Breast epithelium (tissue), 4 donors: ENCODE measurements at places on chromosomes 3 and 15. TPM values are rescaled to one million over a fixed set of nuclear protein-coding genes. Genes with fewer than 3 reads are reported as not detected.

Gene ADCY5
- 10.1 TPM for total RNA-seq

Gene ANAPC13
- total RNA-seq: 68.3 TPM

Gene GOLGA6A
- 1.0 TPM for total RNA-seq

Gene FBXW12
- 0.66 TPM for total RNA-seq

Gene RPP25
- 13.1 TPM for total RNA-seq

Gene GASK1A
- total RNA-seq: 20.5 TPM

DNA sequence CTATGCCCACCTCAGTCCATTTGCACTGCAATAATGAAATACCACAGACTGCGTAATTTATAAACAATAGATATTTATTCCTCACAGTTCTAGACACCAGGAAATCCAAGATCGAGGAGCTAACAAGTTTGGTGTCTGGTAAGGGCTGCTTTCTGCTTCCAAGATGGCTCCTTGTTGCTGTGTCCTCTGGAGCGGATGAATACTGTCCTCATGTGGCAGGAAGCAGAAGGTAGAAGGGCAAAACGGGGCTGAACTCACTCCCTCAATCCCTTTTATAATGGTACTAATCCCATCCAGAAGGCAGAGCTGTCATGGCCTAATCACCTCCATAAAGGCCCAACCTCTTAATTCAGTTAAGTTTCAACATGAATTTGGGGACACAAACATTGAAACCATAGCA, 75.3 kb downstream of the P2RY1 start:
- no peak for DNase-seq

GRCh38 chr3:146130881-146131371, 30.1 kb downstream of the PLOD2 start:
- DNase-seq: no peak

- DNase-seq: no peak
Observed at GRCh38 chr3:72571638-72572114, 276.6 kb downstream of the SHQ1 start.

GRCh38 chr3:117246771-117247555, 537.4 kb downstream of the TUSC7 start:
- DNase-seq: no peak

DNA sequence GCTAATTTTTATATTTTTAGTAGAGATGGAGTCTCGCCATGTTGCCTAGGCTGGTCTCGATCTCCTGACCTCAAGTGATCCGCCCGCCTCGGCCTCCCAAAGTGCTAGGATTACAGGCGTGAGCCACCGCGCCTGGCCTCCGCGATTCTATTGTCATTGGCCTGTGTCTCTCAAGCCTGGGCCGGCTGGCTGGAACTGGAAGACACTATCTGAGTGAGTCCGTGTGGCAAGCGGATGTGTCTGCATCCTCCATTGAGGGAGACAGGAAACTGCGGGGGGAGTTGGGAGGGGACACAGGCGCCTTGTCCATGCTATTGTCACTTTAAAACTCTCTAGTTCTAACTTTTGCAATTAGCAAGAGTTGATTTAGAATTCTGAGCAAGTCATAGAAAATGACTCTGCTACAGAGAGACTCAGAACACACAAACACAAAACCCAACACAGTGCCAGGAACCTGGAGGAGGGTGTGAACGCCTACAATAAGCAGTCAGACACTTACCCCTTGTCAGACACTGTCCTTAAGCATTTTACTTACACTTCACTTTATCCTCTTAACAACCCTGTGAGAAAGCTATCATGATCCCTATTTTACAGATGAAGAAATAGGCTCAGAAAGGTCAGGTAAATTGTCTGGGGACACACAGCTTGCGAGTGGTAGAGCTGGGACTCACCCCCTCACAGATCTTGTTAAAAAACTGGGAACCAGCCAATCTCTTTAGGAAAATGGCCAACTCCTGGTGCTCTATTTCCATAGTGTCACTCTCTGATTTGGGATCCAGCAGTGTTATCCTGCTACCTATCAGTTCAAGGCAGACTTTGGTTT, 38.7 kb downstream of the ANP32A start:
- DNase-seq: no peak

GRCh38 chr3:114697401-114697800, 403.6 kb downstream of the TIGIT start:
- no peak for DNase-seq

DNA sequence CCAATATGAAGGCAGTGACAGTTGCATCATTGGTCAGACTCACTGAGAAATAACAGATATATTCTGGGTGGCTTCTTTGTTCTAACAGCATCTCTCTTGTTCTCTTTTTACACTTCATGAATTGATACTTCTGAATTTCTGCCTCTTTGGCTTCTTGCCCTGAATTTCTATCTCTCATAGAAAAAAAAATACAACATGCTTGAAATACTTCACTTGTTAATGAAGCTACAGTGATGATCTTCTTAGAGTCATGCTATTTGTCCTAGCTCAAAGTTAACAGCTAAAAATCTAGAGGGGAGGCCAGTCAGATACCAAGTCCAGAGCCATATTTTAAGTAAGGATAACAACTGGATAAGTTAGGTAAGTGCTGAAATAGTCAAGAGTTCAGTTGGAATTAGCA, 597.2 kb upstream of the AGTR1 start:
- DNase-seq: no peak

DNA sequence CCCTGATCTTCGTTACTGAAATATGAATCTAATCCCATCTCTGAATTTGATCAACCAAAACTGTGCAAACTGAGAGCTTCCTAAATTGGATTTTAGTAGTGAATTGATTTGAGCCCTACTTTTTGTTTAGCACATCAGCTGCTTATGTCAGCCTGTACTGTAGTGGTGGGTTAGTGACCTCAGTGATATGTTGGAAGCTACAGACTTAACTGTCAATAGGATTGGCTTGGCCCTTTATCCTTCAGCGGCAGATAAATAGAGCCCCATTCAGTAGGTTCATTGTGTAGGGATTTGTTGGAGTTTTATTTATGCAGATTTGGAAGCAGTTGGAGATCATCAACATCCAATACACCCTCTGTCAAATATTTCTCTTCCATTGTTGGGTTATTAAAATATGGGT, 409.7 kb downstream of the SOX2 start:
- DNase-seq: no peak

DNA sequence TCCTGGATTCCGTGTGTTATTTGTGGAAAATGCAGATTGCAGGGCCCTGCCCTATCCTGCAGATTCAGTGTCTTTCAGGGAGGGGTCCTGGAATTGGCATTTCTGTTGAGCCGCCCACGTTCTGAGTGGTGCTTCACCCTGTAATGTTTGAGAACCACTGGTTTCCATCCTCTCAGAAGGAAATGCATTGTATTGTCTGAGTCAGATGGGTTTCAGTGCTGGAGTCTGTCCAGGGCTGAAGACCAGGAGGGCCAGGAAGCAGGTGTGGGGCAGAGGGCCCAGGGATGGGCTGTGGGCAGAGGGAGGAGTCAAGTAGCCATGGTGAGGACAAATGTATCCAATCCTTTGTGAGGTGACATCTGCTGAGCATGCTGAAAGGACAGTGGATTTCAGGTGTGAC, 123.8 kb downstream of the SV2B start:
- DNase-seq: no peak

GRCh38 chr15:92102395-92102755, 248.9 kb downstream of the SLCO3A1 start:
- no peak for DNase-seq

- DNase-seq: no peak
Observed at GRCh38 chr15:81293728-81294515, 30.0 kb downstream of the STARD5 start.

- no peak for DNase-seq
Observed at GRCh38 chr3:141259821-141260629, 28.4 kb downstream of the PXYLP1 start.

GRCh38 chr3:52231502-52232278, 6.2 kb upstream of the TLR9 start:
- DNase-seq: no peak

DNA sequence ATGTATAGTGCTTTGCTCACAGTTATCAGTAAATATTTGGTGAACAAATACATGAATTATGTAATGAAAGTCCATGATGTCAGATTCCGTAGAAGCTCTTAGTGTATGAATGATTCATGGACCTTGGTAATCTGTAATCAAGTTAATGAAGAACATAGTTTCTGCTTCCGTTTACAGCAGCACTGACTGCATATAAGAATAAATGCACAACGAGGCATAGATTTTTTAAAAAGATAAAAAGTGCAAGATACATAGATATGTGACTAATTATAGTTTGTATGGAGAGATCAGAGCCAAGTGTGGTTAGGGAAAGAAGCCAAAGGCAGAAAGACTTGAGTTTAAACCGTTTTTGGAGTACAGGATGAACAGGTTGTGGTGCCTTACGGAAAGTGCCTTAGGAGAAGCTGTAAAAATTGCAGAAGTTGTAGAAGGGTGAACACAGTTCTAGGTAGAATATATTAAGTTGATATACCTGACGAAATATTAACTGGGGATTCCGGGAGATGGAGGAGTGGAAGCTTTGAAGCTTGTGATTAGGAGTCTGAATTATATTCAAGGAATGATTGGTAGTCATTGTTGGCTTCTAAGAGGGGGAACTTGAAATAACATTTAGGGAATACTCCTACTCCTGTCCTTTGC, 293.1 kb downstream of the NLGN1 start:
- no peak for DNase-seq

DNA sequence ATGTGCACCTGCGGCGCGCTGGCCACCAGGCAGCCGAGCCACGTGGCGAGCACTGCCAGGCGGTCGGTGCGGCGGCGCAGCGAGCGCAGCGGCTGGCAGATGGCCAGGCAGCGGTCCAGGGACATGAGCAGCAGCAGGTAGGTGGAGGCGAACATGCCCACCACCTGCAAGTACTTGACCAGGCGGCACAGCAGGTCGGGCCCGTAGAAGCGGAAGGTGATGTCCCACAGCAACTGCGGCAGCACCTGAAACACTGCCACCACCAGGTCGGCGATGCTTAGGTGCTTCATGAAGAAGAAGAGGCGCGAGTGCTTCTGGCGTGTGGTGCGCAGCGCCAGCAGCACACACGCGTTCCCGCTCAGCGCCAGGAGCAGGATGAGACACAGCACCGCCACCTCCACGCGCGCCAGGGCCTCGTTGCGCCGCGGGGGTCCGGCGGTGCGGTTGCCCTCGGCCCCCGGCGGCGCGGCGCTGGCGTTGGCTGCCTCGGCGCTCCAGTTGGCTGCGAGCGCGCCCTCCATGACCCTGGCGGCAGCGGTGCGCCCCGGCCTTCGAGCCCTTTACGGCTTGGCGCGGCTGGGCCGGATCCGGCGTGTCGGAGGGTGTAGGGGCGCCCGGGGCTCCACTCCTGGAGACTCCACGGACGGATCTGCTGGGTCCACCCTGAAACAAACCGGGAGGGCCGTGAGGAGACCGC, 1.6 kb downstream of the OXTR start:
- DNase-seq: peak; percentile 55

DNA sequence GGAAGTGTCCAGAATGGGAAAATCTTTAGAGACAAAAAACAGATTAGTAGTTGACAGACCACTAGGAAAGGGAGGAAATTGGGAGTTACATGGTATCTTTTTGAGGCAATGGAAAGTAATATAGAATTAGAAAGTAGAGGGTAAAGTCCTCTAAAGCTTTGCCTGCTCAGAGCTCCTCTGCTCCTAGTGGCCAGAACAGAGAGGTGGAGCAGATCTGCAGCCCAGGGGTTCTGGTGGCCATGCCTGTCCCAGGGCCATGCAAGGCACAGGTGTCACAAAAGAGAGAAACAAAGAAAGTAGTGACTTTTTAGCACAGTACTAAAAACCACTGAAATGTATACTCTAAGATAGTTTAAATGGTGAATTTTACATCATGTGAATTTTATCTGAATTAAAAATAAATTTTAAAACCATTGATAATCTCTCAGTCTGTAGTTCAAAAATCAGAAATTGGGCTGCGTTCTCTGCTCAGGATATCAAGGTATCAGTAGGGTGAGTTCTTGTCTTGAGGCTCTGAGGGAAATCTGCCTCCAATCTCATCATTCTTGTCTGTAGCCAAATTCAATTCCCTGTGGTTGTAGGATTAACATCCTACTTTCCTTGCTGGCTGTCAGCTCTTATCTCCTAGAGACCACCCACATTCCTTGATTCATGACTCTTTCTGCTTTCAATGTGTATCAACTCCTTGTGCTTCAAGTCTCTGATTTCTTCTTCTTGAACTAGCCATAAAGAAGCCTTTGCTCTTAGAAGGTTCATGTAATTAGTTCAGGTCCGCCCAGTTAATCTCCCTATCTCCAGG, 23.6 kb downstream of the PYGO1 start:
- DNase-seq: no peak

DNA sequence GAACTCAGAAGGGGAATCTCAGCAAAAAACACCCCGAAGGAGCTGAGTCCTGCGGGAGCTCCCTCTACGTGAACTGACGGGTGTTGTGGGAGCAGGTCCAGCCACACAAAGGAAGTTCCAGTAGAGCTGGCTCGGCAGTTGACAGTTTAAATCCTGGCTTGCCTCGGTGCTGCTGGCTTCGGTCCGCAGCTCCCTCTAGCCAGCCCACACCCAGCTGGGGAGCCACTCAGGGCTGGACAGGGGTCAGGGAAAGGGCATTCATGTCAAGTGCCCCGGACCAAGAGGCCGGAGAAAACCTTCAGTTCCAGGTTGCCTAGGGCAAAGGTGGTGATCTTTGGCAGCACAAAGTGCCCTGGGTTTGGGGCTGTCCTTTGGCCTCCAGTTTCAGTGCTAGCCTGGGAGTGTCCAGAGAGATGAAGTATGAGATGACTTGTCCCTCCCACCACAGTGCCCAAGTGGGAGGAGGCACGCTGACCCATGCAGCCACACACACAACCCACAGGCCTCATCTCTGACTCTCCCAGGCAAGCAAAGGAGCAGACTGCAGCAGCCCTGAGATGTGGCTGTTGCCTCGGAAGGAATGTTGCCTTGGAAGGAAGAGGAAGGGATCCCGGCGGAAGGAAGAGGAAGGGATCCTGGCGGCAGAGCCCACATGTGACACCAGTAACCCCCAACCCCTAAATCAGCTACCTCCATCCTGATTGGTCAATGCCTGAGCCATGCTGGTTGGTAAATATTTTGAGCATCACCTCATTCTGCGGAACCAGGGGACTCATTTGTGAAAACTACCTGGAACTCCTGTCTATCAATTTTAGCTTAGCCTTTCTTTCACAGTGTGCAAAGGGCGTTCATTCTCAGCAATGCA, 13.9 kb upstream of the ANPEP start:
- DNase-seq: no peak

DNA sequence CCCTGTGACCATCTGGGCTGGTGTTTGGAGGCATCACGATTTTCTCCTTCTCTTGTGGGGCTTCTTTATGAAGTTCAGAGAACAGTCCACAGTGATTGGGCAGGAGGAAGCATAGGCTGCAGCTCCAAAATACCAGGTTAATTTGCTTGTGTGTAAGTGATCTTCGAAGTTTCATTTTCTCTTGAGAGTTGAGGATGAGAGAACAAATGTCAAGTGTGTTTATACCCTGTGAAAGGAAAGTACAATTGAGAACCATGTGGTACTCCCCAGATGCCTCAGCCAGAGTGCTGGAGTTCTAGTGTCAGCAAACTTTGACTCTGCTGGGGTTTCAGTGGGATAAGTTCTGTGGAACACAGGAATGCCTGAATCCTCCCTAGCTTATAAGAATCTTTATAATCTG, 357.1 kb upstream of the CFAP20DC start:
- no peak for DNase-seq

DNA sequence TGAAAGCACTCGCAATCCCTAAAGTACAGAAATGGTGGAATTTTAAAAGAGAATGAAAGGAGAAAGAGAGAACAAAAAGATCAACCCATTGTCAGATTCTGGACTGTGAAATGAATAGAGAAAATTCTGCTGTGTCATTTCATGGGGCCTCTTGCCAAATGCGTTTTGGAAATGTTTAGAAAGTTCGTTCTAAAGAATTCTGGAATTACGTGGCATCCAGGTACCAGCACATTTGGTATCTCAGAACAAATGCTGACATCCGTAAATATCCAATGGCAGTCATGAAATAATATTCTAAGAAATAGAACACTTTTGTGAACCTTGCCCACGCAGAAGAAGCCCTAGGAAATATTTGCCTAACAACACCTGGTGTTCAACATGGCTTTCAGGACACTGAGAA, 219.2 kb downstream of the P3H2 start:
- DNase-seq: no peak
